ENCODE measurements at places on chromosomes 5 and 9.

- DNase-seq = no peak
These were observed 23.8 kb downstream of the SH3RF2 start for GRCh38 chr5:145960166-145960565.

DNA sequence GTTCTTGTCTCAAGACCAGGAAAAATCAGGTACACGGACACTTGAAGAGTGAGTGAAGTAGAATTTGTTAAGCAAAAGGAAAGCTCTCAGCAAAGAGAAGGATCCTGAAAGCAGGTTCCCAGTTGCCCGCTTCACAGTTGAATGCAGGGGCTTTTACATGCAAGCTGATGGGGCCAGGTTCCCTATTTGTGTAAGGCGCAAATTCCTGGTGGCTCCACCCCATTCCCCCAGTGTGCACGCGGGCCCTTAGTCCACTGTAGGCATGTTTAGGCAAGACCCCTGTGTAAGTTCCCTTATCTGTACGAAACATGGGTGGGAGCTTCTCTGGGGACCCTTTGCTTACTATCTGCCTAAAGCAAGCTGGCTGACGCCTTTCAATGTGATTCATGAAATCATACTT, 2.7 kb upstream of the AGTPBP1 start:
- no peak for DNase-seq

GRCh38 chr5:50501491-50502228, 60.6 kb upstream of the EMB start:
- DNase-seq = no peak

DNA sequence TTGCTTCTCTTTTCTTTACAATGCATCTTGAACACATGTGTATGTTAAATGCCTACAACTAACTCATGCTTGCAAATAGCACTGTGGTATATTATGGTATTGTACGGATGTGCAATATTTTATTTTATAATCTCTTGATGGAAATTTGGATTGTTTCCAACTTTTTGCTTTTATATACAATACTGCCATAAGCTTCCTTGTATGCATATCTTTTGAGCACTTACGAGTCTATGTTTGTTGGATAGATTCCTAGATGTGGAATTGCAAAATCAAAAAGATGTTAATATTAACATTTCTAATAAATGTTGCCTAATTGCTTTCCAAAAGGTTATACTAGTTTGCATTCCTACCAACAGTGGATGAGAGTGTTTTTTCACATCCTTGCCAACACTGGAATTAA, 3.4 kb upstream of the GALNT12 start:
- no peak for DNase-seq

- no peak for DNase-seq
These were observed 17.9 kb downstream of the FGF18 start for GRCh38 chr5:171437286-171437821.

- DNase-seq = no peak
These were observed 278.7 kb upstream of the KLF4 start for GRCh38 chr9:107768224-107768623.

- DNase-seq = no peak
These were observed 112.1 kb downstream of the IRX2 start for GRCh38 chr5:2639425-2639824.

GRCh38 chr9:77648234-77649108, at the start of gene GNA14:
Gene GNA14, minus strand, starts transcription at chr9:77648322. Its CDS starts 529 bp downstream, at chr9:77647793.
- DNase-seq = no peak

GRCh38 chr5:37823433-37824152, 16.2 kb downstream of the GDNF start:
- no peak for DNase-seq

Measured in NCI-H1417 treated with DMSO at 0.1 percent for 48 hours (cell line).